LoVo (cell line): ENCODE measurements at places on chromosomes 16 and 17.
A peak's percentile ranks its signal among the peaks of the same experiment; 100 is the strongest.

DNA sequence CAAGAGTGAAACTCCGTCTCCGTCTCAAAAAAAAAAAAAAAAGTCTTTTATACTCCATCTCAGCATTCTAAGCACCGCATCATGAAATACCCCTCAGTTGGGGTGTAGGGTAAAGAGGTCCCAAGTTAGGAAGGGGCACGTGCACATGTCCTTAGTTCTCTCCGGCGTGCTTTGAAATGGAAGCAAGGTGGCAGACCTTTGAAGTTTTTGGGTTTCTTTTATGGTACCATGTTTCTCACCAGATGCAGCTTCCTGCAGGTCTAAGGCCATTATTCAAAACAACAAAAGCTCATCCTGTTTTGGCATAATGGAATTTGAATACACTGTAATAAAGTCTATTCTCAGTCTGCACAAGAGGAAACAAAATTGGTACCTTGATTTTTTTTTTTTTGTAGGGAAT, 9.6 kb downstream of the EMC8 start:
- no peak for DNase-seq

GRCh38 chr17:520447-521182, 168.0 kb upstream of the RPH3AL start:
- DNase-seq = no peak

DNA sequence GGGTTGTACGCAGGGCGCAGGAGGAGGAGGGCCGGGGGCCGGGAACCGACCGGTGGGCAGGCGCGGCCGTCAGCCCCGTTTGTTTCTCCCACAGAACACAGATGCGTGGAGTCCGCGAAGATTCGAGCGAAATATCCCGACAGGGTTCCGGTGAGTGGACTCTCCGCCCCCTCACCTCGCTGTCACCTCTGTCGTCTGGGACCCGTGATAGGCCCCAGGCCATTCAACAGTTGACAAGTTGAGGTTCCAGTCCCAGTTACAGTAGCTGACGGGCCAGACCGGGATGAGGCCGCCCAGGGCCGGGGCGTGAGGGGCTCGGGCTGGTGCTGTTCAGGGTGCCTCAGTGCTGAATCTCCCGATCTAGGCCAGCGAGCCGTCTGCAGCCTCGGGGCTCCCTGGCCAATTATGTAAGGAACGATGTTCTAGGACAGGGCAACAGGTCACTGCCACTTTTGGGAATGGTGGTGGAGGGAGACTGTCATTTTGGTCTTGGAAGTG, 628 bp downstream of the GABARAPL2 start:
- no peak for DNase-seq

DNA sequence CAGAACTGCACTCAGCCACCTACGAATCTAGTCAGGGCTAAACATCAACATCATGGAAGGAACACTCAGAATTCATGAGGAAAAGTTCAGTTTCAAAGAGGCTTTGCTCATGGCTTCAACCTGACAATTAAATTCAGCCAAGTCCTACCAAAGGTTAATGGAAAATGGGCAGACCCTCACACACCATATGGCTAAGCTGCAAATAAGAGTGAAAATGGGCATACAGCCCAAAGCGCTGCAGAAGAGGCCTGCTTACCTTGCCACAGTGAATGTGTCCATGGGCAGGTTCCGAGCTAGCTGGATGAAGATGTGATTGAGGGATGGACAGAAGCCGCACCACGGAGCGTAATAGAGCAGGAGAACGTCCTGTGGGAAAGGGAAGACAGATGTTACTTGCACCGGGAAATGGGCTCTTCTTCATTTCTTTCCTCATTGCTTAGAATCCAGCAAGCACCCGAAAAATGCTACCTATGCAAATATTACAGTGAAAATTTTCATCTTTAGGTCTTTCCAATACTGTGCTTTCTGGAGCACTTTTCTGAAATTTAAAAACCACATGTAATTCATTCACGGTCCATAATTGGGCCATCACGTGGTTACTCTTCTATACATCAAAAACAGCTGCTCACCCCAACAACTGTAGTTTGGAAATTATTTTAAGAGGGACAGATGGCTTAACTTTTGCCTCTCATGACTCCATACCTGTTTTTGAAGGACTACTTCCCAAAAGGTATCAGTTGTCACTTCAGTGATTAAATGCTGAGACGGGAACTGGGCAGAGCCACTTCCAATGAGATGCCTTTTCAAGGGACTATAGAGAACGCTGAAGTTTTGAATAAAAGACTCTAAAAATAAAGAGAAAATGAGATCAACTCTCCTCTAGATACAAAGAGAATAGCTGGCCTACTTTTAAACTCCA, 19.6 kb downstream of the SNN start:
- no peak for DNase-seq

DNA sequence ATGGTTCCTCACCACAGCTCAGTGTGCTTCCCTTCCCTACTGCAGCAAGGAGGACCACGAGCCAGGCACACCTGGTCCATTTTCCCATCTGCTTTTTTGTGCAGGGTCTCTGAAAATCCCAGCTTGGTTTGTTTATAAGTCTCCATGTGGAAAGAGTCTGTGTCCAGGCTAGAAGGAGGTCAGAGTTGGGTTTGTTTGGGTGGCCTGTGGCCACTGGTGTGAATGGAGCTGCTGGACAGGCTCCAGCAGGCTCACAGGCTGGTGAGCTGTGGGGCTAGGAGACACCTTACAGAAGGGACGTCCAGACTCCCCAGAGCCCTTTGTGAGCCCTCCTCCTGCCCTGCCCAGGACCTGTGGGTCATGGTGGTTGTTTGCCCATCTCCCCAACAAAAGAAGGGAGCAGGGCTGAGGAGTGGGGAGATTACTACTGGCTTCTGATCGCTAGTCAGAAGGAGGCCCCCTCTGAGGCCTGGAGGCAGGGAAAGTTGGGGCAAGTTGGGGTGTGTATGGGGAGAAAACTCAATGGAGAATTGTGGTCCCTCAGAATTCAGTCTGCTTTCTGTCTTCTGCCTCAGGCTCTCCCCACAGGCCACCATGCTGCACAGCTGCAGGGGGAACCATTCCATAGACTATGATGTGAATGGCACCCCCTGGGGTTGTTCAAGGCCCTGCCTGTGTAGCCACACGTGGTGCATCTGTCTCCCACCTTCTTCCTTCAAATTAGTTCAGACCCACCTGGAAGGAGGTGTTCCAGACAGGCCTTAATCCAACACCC, 4.1 kb downstream of the RARA start:
- DNase-seq = no peak

DNA sequence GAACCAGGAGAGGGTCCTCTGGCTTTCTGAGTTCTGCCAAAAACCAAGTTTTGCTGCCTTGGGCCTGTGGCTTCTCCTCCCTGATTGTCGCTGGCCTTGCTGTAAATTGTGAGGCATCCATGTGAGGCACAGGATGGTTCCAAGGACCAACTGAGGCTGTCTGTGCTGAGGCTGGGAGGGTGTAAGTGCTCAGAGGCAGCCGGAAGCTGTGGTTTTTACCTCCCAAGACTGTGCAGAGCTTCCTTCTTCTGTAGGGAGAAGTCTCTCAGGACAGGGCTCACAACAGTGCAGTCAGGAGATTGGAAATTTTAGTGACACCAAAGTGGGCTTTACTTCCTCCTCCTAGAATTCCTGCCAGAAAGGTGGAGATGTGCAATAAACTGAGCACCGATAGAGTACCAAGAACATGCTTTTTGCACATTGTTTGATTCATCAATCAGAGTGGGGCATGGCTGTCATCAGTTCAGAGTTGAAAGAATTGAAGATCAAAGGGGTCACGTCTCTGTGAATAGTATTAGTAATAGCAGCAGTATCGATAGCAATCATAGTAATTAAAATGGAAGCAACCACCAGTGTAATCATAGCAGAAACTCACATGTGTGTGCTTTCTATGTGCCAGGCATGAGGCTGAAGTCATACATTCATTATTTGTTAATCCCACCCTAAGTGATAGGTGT, 467.1 kb downstream of the WWOX start:
- no peak for DNase-seq

GRCh38 chr17:17494499-17494869, 1.7 kb downstream of the RASD1 start:
- no peak for DNase-seq

- no peak for DNase-seq
Measured at GRCh38 chr16:83651871-83652270, 155.9 kb upstream of the HSBP1 start.

GRCh38 chr16:47938272-47938671, 217.5 kb downstream of the ABCC12 start:
- DNase-seq = no peak

DNA sequence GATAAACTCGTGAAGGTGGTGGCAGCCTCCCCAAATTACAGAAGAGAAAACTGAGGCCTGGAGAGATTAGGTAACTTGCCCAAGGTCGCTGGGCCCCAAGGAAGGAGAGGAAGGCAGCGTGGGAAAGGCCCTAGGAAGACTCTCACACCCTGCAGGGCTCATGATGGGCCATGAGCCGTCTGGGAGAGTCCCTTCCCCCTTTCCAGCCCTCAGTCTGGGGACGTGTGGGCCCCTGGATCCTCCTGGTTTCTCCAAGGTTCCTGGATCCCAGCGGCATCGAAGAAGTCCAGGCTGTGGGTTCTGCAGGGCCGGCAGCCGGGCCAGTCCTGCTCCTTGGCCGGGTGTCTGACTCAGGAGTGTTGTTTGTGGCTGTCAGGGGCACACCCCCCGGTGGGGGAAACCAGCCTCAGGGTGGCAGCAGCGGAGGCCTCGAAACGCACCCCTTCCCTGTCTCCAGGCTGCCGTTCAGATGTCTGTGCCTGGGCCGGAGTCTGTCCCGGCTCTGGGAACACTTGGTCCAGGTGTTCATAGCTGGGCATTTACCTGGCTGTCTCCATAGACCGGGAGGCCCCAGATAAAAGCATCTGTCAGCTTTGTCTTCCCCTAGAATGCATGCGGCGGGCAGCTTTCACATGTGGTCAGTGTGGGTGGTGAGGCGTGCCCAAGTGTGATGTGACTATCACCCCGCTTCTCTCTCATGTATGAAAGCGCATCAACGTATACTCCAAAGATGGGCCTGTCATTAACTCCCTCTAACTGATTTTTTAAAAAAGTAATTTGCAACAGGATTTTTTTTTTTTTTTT, 3.7 kb upstream of the RAP1GAP2 start:
- no peak for DNase-seq

- DNase-seq = no peak
Measured at GRCh38 chr17:15408803-15409202, 58.6 kb downstream of the CDRT4 start.

GRCh38 chr17:62791235-62791734, 16.8 kb downstream of the MARCHF10 start:
- DNase-seq = no peak

DNA sequence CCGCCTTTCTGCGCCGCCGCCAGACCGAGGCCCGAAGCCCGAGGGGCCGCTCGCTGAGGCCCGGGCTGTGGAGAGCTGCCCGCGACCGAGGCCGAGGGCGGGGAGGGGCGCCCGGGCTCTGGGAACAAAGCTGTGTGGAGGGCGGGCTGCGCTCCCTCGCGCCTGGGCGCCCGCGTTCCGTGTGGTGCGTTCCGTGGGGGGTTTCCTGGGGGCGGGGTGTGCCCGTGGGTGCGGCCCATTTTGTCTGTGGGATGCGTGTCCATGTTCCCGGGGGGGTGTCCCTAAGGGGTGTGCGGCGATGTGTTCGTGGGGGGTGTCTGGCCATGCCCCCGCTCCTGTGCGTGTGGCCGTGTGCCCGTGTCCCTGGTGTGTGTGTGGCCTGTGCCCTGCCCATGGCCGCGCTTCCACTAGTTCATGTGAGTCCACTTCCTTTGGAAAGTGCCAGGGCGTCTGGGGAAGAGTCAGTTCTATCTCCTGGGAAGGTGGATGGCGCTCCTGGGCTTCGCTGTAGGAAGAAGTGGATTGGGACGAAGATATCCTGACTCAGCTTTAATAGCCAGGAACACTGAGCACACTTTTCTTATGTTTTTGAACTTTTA, 520 bp downstream of the JPT2 start:
- peak; percentile 56 for DNase-seq

DNA sequence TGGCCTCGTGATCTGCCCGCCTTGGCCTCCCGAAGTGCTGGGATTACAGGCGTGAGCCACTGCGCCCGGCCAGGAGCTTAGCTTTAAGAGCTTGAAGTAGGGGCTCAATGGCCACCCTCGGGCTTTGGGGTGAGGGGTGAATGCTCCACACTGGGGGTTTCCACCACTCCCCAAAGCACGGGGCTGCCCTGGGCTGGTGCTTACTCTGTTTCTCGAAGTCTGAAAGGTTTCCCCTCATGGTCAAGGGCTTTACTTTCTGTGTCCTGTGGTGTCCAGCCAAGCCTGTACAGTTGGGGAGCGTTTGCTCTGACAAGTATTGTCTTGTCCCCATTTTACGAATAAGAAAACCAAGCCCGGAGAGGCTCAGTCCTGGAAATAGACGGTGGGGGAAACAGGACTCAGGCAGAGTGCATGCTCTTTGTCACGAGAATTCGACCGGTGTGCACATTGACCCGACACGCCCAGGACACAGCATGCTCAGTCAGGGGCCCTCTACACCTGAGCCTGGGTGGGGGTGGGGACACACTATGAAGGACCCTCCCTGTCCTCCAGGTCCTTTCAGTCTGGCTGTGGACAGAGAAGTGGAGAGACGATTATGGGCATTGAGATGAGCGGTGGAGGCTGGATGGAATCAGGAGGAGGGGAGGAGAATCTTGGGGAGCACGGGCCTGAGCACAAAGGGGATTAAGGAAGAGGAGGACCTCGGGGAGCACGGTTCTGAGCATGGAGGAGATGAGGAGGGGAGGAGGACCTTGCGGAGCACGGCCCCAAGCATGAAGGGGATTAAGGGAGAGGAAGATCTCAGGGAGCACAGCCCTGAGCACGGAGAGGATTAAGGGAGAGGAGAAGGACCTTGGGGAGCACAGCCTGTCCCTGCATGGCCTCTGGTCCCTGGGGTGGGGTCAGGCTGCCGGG, 7.5 kb downstream of the CD7 start:
- no peak for DNase-seq

DNA sequence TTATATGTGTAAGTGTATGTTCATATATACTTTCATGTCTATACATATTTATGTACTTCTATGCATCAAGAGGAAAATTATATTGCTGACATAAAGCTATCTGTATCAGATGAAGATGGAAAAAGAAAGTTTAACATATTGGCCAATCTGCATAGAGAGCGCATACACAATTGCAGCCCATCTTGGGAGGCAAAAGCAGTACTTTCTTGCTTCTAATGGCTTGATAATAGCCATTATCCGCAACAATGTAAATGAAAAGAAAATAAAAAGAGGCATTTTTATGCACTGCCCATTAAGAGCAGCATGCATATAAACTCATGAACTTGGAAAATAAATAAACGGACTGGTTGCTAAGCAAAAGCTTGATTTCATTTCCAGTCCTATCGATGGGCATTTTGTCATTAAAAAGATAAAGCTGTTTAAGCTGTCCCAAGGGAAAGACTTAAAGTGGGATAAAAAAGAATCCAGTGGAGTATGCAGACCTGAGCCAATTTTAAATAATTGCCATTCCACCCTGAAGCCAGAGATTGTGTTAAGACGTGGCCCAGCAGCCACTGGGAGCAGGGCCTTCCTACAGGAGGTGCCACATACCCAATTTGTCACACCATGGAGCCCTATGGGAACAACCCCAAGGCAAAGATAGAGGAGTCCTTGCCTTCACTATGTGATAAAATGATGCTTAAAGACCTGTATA, 183.6 kb upstream of the CDH11 start:
- DNase-seq = no peak
